ENCODE measurements at places on chromosomes 3 and 15.

GRCh38 chr3:52068730-52069129, 12.4 kb upstream of the DUSP7 start:
- H3K27ac ChIP-seq: no peak overlapping the region
- no peaks in the 10 kb centered on the region for H3K27me3 ChIP-seq
- DNase-seq: no peak
- peaks cover 11% of the 10 kb centered on the region for H3K4me1 ChIP-seq

GRCh38 chr3:55069950-55070349, 142.1 kb upstream of the LRTM1 start:
- H3K27ac ChIP-seq: no peak overlapping the region
- H3K36me3 ChIP-seq: no peaks in the 10 kb centered on the region
- DNase-seq: no peak
- H3K4me3 ChIP-seq: no peak overlapping the region
- peaks cover 6% of the 10 kb centered on the region for H3K4me1 ChIP-seq

DNA sequence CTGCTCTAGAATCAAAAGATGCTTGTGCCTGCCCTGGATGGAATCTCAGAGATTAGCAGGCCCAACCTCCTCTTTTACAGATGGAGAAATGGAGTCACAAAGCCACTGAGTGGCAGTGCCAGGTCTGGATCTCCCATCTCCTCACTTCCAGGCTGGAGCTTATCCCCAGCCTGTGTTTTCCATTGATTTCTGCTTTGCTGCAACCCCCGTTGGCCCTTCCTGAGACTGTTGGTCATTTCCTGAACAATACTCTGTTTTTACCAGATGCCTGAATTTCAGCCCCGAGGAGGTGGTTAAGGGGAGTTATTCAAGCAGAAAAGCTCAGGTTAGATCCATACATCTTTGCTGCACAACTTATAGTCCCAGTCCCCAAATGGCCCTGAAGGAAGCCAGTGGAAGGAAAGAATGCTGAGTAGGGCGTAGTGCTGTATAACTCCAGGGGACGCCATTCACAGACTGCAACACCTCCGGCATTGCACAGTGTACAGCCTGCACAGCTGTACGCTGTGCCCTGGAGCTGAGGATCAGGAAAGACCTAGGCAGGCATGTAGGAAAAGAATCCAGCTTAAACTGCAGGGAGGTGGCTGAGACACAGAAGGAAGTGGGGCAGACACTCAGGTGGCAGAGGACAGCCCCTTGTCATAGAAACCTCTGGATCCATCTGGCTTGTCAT, 77.5 kb downstream of the RPLP1 start:
- no peak overlapping the region for H3K4me3 ChIP-seq
- no peaks in the 10 kb centered on the region for H3K36me3 ChIP-seq
- peaks cover 45% of the 10 kb centered on the region for H3K27me3 ChIP-seq
- peaks cover 7% of the 10 kb centered on the region for H3K4me1 ChIP-seq
- DNase-seq: no peak
- no peak overlapping the region for H3K27ac ChIP-seq

GRCh38 chr3:105772635-105773034, 96.2 kb downstream of the CBLB start:
- no peak for DNase-seq
- H3K4me1 ChIP-seq: no peaks in the 10 kb centered on the region
- no peak overlapping the region for H3K4me3 ChIP-seq
- H3K27ac ChIP-seq: no peak overlapping the region
- no peaks in the 10 kb centered on the region for H3K27me3 ChIP-seq

DNA sequence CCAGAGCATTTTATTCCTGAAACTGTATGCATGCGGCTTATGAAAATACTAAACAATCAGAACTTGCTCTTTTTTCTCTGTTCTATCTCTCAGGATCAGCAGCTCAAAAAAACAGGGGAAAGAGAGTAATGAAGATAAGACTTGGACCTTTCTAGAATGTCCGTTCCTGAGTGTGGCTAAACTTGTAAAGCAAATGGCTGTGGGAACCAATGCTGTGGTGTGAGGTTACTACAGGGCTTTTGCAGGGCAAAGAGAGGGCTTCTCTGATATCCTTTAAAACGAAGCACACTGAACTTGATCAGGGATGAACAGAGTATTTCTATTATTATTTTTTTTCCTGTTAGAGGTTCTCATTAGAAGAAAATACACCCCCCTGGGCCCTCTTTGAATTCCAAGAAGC, 223.4 kb downstream of the THRB start:
- H3K27me3 ChIP-seq: no peaks in the 10 kb centered on the region
- H3K36me3 ChIP-seq: no peaks in the 10 kb centered on the region
- H3K27ac ChIP-seq: no peak overlapping the region
- no peaks in the 10 kb centered on the region for H3K4me1 ChIP-seq
- no peak for DNase-seq
- H3K4me3 ChIP-seq: no peak overlapping the region

GRCh38 chr3:38137615-38138348, 679 bp upstream of the MYD88 start:
- H3K27ac ChIP-seq: peak overlapping the region; percentile 95
- DNase-seq: no peak
- H3K4me1 ChIP-seq: peaks cover 40% of the 10 kb centered on the region
- no peaks in the 10 kb centered on the region for H3K27me3 ChIP-seq

- no peak overlapping the region for H3K4me3 ChIP-seq
- H3K36me3 ChIP-seq: no peaks in the 10 kb centered on the region
- peaks cover 61% of the 10 kb centered on the region for H3K4me1 ChIP-seq
- H3K27ac ChIP-seq: no peak overlapping the region
- DNase-seq: no peak
Measured at GRCh38 chr15:98663606-98664005, 15.3 kb downstream of the IGF1R start.

Measured in chondrocyte (in vitro differentiated cells).